CD4-positive, alpha-beta memory T cell (primary cell): ENCODE measurements at places on chromosomes 4 and X. TPM values are rescaled to one million over a fixed set of nuclear protein-coding genes. Genes with fewer than 3 reads are reported as not detected.

Gene CSAG2
- not detected for total RNA-seq

Gene SLC6A14
- total RNA-seq = not detected

Gene BCLAF3
- 12.6 TPM for total RNA-seq

Gene PLP1
- total RNA-seq = not detected

Gene MSANTD1
- total RNA-seq = 2.2 TPM

Gene HELT
- total RNA-seq = not detected

Gene GASK1B
- total RNA-seq = 0.58 TPM

Gene CPLX1
- total RNA-seq = 1.5 TPM

Gene PHOX2B
- total RNA-seq = not detected

Gene PRDM8
- 23.0 TPM for total RNA-seq

Gene CT45A2
- total RNA-seq = not detected

Gene SPIN2A
- total RNA-seq = 2.2 TPM

Gene GDPD2
- not detected for total RNA-seq

Gene UGT2B15
- total RNA-seq = not detected

Gene SCARB2
- total RNA-seq = 23.5 TPM

Gene CSAG3
- not detected for total RNA-seq

Gene CXCR3
- 32.5 TPM for total RNA-seq

Gene SASH3
- 152 TPM for total RNA-seq
